ENCODE measurements at places on chromosomes 7 and 10.

DNA sequence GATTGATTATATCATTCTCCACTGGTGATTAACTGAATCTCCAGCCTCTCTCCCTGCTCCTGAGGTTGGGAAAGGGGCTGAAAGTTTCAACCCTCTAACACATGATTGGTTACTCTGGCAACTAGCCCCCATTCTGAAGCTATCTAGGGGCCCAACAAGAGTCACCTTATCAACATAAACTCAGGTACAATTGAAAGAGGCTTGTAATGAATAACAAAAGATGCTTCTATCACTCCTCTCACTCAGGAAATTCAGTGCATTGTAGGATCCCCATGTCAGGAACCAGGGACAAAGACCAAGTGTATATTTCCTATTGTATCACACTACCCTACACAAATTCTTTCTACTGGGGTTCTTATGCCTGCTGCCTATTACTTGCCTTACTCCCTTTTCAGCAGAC lies 123.9 kb upstream of the SLC13A1 start:
- no peak for DNase-seq

DNA sequence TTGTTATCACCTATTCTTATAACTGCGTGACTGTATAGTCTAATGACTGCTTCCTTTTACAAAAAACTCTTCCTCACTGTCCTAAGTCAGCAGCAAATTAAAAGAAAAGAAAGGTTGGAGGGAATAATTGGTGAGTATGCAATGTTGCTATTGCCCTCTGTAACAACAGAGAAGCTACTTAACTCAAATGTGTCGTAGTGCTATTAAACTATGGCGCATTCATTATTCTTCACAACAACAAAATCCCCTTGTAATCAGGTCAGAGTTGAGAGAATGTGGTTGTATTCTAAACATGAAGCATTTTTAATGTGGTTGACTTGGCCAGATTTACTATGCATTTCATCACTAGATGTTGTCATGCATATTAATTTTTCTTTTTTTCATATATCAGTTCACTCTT lies 897.8 kb upstream of the PHF14 start:
- DNase-seq = no peak

- no peak for DNase-seq
These were observed 418.6 kb upstream of the NPVF start for GRCh38 chr7:25646726-25647413.

DNA sequence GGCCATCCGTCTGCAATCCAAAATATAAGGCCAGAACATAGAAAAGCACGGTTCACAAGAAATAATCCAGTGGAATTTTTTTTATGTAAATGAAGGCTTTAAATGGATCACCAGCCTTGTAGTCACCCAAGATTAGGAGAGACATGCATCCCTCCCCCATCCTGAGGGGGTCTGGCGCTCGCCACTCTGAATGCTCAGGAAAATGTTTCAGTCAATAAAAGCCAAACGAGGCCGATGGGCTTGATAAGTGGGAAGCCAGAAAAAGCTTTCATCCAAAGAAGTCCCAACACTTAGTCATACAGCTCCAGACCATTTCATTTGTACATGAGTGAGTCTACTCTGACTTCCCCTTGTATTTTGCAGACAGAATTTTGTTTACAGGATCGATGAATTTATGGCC lies 631.8 kb downstream of the GRID1 start:
- DNase-seq = no peak
